ENCODE measurements at places on chromosomes 5 and 9.

DNA sequence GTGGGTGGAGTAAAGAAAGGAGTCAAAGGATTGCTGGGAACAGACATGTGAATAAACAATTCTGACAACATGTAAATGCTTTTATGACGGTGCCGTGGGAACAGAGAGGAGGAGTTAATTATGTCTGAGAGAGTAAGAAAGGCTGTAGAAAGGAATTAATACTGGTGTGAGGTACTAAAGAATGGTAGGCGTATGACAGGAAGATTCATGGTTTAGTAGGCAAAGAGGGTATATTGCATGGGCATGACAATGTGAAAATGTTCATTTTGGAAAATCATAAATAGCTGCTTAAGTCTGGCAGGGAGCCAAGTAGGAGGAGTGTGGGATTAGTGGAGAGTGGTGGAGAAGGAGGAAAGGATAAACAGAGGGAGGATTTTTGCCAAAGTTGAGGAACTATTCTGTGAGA is 19.7 kb downstream of the NAA35 start:
- peak; percentile 41 for DNase-seq
- H3K4me3 ChIP-seq = no peak overlapping the region
- H3K27me3 ChIP-seq = no peaks in the 10 kb centered on the region
- no peaks in the 10 kb centered on the region for H3K4me1 ChIP-seq

- no peak overlapping the region for H3K27ac ChIP-seq
- no peak overlapping the region for H3K4me3 ChIP-seq
- DNase-seq = peak; percentile 20
- no peaks in the 10 kb centered on the region for H3K36me3 ChIP-seq
Observed at GRCh38 chr5:76125888-76126287, 42.7 kb downstream of the SV2C start.

DNA sequence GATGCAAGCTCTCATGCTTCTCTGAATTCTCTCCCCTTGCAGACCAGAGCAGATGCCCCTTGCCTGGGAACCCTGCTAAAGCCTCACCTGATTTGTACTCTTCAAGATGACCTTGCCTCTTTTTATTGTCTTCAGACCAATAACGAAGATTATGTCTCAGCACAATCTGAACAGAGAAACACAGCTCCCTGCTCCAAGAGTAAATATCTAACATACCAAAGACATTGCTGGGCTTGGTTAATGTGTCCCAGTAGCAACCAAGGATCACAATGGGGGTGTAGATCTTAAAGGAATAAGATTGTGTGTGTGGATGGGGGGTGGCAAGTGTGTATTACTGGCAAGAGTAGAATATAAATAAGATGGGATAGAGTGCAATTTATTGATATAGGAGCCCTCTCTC is 67.6 kb upstream of the LHFPL2 start:
- no peaks in the 10 kb centered on the region for H3K27me3 ChIP-seq
- H3K27ac ChIP-seq = no peak overlapping the region
- no peaks in the 10 kb centered on the region for H3K36me3 ChIP-seq
- peaks cover 7% of the 10 kb centered on the region for H3K4me1 ChIP-seq
- H3K4me3 ChIP-seq = no peak overlapping the region

- no peaks in the 10 kb centered on the region for H3K36me3 ChIP-seq
- no peak overlapping the region for H3K27ac ChIP-seq
- peak; percentile 38 for DNase-seq
- no peaks in the 10 kb centered on the region for H3K4me1 ChIP-seq
Observed at GRCh38 chr5:96151891-96152290, 190.2 kb upstream of the ELL2 start.

DNA sequence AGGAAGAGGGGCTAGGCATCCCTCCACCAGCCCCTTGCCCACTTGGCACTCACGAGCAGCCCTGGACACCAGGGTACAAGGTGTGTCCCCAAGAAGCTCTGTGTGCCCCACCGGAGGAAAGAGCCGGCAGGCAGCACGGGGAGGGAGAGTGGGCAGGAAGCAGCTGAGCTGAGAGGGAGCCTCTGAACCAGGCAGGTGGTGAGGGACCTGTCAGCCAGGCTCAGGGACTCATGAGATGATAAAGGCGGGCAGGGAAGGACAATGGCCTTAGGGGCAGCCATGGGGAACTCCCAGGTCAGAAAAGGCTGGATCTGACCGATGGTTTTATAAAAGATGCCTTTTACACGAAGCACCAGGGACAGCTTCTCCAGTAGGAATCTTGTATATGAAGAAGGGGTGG is 112.0 kb downstream of the VAV2 start:
- no peaks in the 10 kb centered on the region for H3K36me3 ChIP-seq
- H3K4me1 ChIP-seq = peaks cover 66% of the 10 kb centered on the region
- DNase-seq = no peak

DNA sequence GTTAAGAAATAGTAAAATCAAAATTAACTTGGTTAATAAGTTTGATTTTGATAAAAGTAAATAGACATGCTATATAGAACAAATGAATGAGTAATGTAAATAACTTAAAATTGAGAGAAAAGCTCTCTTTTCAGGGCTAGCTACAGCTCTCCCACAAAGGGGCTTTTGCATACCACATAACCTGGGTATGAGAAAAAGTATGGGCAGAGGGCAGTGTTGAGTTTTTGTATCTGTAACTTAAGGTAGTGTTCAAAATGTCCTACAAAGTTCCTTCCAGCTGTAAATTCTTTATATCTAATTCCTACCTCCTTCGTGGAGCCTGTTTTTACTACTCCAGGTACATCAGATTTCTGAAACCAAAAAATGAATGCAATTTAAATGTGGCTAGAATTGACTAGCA is 18.9 kb upstream of the TTC33 start:
- H3K27me3 ChIP-seq = no peaks in the 10 kb centered on the region
- no peaks in the 10 kb centered on the region for H3K4me1 ChIP-seq
- no peak for DNase-seq
- no peak overlapping the region for H3K27ac ChIP-seq

GRCh38 chr5:91487420-91487819 is 104.3 kb upstream of the ARRDC3 start:
- DNase-seq = no peak
- no peak overlapping the region for H3K4me3 ChIP-seq
- no peaks in the 10 kb centered on the region for H3K27me3 ChIP-seq
- H3K36me3 ChIP-seq = no peaks in the 10 kb centered on the region
- no peak overlapping the region for H3K27ac ChIP-seq
- no peaks in the 10 kb centered on the region for H3K4me1 ChIP-seq

- no peak overlapping the region for H3K27ac ChIP-seq
- H3K36me3 ChIP-seq = no peaks in the 10 kb centered on the region
- DNase-seq = no peak
- no peak overlapping the region for H3K4me3 ChIP-seq
- H3K27me3 ChIP-seq = peaks cover 2% of the 10 kb centered on the region
Observed at GRCh38 chr5:179185941-179186411, 125.8 kb downstream of the ZNF354C start.

GRCh38 chr5:79069488-79070349 is at the start of the genes BHMT2 and DMGDH:
TSS of gene BHMT2 (plus strand) at chr5:79069767. CDS start at chr5:79069783, 16 bp downstream.
TSS of gene DMGDH (minus strand) at chr5:79069674. CDS start at chr5:79069620, 54 bp downstream.
- peak; percentile 71 for DNase-seq
- H3K4me1 ChIP-seq = peaks cover 2% of the 10 kb centered on the region
- peak within 1 kb of the TSS; percentile 35 for H3K4me3 ChIP-seq
- H3K27me3 ChIP-seq = peaks cover 7% of the 10 kb centered on the region

GRCh38 chr5:136191304-136192014 is 1.5 kb downstream of the SMIM32 start:
- peak; percentile 33 for DNase-seq
- H3K27me3 ChIP-seq = peaks cover 60% of the 10 kb centered on the region
- peaks cover 16% of the 10 kb centered on the region for H3K36me3 ChIP-seq
- H3K4me1 ChIP-seq = peaks cover 20% of the 10 kb centered on the region

DNA sequence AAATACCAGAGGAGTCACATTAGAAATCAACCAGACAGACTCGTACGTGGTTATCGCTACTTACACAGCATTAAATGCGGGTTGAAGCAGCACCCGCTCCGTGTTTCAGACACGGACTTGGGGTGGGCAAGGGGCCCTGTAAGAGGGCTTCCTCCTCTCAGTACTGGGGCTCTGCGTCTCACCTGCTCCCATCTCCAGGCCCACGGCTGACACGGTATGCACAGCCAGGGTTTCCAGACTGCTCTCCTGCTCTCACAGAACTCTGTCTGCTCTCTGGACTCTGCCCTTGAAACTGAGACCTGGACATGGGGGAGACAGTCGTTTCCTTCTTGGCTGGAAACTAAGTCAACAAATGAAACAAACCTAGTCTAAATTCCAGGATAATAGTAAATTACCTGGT is 24.7 kb upstream of the RASGEF1C start:
- H3K27ac ChIP-seq = no peak overlapping the region
- H3K36me3 ChIP-seq = peaks cover 31% of the 10 kb centered on the region
- DNase-seq = no peak
- no peaks in the 10 kb centered on the region for H3K27me3 ChIP-seq
- no peaks in the 10 kb centered on the region for H3K4me1 ChIP-seq
- H3K4me3 ChIP-seq = no peak overlapping the region

GRCh38 chr5:160486573-160486972 is 64.9 kb downstream of the PTTG1 start:
- no peaks in the 10 kb centered on the region for H3K4me1 ChIP-seq
- no peak overlapping the region for H3K4me3 ChIP-seq
- H3K36me3 ChIP-seq = no peaks in the 10 kb centered on the region
- no peak overlapping the region for H3K27ac ChIP-seq
- no peaks in the 10 kb centered on the region for H3K27me3 ChIP-seq

DNA sequence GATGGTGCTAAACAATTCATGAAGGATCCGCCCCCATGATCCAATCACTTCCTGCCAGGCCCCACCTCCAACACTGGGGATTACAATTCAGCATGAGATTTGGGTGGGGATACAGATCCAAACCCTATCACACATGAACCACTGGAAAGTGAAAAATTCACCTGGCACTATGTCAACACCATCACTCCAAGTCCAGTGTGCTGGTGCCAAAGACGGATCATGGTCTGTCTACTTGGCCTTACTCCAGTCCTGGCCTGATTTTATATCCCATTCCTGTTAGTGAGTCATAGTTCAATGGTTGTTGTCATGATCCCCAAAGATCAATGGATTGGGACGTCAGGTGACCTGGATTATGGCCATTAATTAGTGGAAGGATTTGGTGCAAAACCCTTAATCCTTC is 147.4 kb upstream of the RPS23 start:
- H3K27ac ChIP-seq = peak overlapping the region; percentile 35
- H3K27me3 ChIP-seq = no peaks in the 10 kb centered on the region
- H3K4me1 ChIP-seq = peaks cover 16% of the 10 kb centered on the region
- DNase-seq = peak; percentile 74
- H3K4me3 ChIP-seq = no peak overlapping the region

DNA sequence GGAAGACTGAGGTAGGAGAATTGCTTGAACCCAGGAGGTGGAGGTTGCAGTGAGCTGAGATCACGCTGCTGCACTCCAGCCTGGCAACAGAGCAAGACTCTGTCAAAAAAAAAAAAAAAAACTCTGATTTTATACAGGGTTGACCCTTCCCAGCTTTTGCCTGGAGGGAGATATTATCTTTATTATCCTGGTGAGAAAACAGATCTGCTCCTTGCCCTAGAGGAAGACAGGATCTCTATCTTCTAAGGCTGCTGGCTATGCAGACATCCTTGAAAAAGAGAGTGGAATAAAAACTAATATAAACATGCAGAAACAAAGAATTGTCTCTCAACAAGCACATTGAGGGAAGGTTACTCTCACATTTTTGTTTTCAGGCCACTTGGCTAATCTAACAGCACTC is 1503.4 kb upstream of the WWC1 start:
- no peaks in the 10 kb centered on the region for H3K36me3 ChIP-seq
- H3K27ac ChIP-seq = no peak overlapping the region
- no peak overlapping the region for H3K4me3 ChIP-seq
- no peak for DNase-seq
- no peaks in the 10 kb centered on the region for H3K4me1 ChIP-seq

- H3K27me3 ChIP-seq = peaks cover 27% of the 10 kb centered on the region
- no peak within 1 kb of the TSS for H3K4me3 ChIP-seq
- DNase-seq = no peak
- no peaks in the 10 kb centered on the region for H3K36me3 ChIP-seq
Observed at GRCh38 chr5:16179511-16179935, at the start of gene MARCHF11. TSS of gene MARCHF11 (minus strand) at chr5:16179791. CDS start at chr5:16179575, 216 bp downstream.

- H3K27me3 ChIP-seq = no peaks in the 10 kb centered on the region
- H3K4me3 ChIP-seq = no peak overlapping the region
- H3K27ac ChIP-seq = no peak overlapping the region
- H3K36me3 ChIP-seq = peaks cover 19% of the 10 kb centered on the region
- no peak for DNase-seq
Observed at GRCh38 chr5:65708145-65708544, 13.8 kb downstream of the SGTB start.

GRCh38 chr5:171848486-171848885 is 62.9 kb downstream of the SMIM23 start:
- DNase-seq = no peak
- no peaks in the 10 kb centered on the region for H3K36me3 ChIP-seq
- H3K27me3 ChIP-seq = no peaks in the 10 kb centered on the region
- H3K27ac ChIP-seq = no peak overlapping the region
- H3K4me3 ChIP-seq = no peak overlapping the region
- H3K4me1 ChIP-seq = peaks cover 16% of the 10 kb centered on the region

- no peaks in the 10 kb centered on the region for H3K4me1 ChIP-seq
- H3K4me3 ChIP-seq = no peak overlapping the region
- H3K27me3 ChIP-seq = no peaks in the 10 kb centered on the region
- H3K36me3 ChIP-seq = no peaks in the 10 kb centered on the region
- no peak overlapping the region for H3K27ac ChIP-seq
Observed at GRCh38 chr5:64790210-64790609, 21.5 kb downstream of the CWC27 start.

DNA sequence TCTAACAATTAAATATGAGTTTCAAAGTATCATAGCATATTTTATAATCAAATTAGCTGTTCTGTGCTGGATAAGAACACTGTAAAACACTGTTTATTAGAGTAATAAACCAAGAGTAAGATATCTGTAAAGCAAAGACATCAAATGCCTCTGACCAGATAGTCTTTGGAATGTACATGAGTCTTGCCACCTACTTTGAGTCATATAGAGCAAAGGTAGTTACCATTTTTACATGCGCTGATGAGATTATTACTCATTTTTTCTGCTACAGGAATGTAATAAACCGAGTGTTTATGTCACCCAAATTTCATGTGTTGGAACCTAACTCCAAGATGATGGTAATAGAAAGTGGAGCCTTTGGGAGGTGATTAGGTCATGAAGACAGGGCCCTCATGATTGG is 654.5 kb downstream of the CETN3 start:
- H3K4me3 ChIP-seq = no peak overlapping the region
- H3K4me1 ChIP-seq = no peaks in the 10 kb centered on the region
- H3K36me3 ChIP-seq = no peaks in the 10 kb centered on the region
- H3K27me3 ChIP-seq = no peaks in the 10 kb centered on the region
- no peak for DNase-seq

GRCh38 chr5:136258463-136258862 is 65.5 kb upstream of the SMIM32 start:
- H3K4me1 ChIP-seq = no peaks in the 10 kb centered on the region
- no peaks in the 10 kb centered on the region for H3K36me3 ChIP-seq
- DNase-seq = no peak
- no peak overlapping the region for H3K4me3 ChIP-seq
- H3K27me3 ChIP-seq = peaks cover 5% of the 10 kb centered on the region

DNA sequence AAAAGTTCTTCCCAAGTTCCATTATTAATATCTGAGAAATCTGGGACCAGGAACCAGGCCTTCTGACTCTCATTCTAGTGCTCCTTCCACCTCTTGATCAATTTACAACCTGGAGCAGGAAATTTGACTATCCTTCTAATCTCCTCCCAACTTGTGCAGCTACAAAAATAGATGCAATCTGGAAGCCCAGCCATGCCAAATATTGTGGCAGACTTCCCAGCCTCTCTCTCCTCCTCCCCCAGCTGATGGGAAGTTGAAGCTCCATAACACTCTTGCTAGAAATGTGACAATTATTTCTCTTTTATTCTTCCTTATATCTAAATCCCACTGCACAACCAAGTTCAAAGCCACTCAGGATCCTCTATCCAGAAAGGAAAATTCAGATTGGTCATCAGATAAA is 252.1 kb downstream of the SEC61B start:
- peaks cover 3% of the 10 kb centered on the region for H3K4me1 ChIP-seq
- no peaks in the 10 kb centered on the region for H3K27me3 ChIP-seq
- peak; percentile 49 for DNase-seq
- no peaks in the 10 kb centered on the region for H3K36me3 ChIP-seq
- H3K27ac ChIP-seq = no peak overlapping the region

Data from muscle of leg (tissue), 16 donors.